ENCODE measurements at places on chromosomes 5 and 9.

GRCh38 chr5:37554938-37555337, 175.8 kb downstream of the WDR70 start:
- no peak for DNase-seq

DNA sequence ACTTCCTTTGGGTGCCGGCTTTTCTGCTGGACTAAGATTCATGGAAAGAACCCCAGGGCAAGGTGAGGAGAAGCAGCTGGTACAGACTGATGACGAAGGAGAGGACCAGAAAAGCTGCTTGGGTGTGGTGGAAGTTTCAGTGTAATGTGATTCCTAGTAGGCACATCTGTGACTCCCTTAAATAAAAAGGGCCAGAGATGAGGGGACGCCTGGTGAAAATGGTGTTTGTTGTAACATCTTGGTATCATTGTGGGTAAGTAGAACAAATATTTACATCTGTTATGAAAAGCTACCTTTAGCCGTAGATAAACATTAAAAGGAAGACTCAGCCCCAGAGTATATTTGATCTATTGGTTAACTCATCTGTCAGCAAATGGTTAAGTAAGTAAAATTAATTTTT, 33.8 kb downstream of the OTULINL start:
- no peak for DNase-seq

DNA sequence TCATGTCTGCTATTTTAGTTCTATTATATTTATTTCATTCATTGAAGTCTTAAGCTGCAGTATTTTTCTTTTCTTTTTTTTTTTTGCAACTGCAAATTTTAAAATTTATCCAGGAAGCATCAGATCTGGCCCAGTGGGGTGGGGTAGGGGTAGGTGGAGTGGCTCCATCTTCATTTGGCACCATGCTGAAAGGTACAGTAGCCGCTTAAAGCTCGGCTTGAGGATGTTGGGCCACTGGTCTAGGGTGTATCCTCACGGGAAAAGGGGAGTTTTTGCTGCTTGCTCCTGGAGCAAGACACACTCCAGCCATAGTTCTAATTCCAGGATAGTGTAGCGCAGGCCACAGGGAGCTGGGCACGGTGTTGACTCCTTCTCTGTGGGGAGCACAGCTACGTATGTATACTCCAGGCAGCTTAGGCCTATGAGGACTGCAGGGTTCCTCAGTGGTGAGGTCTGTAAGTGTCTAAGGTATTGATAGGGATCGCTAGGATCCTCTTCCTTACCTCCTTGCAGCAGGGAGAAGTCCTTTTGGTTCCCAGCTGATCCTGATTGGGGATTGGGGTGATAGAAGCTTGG, 22.7 kb downstream of the RCL1 start:
- no peak for DNase-seq

DNA sequence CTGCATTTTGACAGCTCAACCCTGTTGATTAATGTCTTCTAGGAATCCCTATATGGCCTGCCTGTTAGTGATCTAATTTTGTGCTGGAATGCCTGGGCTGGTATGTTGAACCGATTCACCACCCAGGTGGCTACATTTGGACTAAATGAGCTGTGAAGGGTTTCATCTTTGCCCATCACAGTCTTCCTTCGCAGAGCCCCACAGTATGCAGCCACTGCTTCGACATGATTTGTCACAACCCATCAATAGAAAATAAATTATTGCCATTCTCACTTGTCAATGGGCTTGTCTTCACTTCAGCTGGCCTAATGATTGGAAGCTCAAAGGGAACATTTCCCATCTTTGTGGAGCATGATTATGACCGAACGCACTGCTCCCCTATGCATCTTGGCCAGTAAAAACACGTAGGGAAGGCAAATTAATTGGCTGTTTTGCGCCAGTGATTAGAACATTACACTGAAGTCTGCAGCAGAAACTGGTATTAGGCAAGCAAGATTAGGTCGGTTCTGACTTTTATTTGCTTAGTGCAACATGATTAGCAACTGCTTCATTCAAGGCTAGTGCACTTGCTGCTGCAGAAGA, 408.5 kb downstream of the KIAA0825 start:
- DNase-seq = no peak

GRCh38 chr9:115944166-115944948, 209.2 kb upstream of the PAPPA start:
- DNase-seq = no peak

DNA sequence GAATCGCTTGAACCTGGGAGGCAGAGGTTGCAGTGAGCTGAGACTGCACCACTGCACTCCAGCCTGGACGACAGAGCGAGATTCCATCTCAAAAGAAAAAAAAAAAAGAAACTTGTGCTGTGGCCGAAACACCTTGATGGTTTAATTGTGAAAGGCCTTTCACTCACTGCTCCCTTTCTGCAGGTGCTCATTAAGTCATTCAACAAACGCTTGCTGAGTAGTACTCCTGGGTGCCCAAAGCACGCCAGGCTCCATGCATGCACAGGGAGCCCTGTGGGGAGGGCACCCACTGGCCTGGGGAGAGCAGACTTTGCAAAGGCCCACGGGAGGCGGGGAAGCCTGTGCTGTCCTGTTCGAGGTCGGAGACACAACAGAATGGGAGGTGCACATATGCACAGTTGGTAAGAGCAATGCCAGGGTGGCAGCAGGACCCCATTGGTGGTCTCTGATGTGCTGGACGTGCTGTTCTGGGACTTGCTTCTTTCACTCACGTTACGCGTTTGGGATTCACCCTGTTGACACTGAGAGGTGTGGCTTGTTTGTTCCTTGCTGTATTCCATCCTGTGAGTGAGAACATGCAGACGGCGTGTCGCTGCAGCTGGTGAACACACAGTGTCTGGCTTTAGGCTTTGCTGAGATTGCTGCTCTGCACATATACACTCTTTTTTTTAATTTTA, 3.0 kb upstream of the ENTPD2 start:
- DNase-seq = no peak

- DNase-seq = no peak
Observed at GRCh38 chr5:31453522-31453921, 78.4 kb downstream of the DROSHA start.

- DNase-seq = peak; percentile 53
Observed at GRCh38 chr9:90142580-90142979, 500.0 kb downstream of the DIRAS2 start.

DNA sequence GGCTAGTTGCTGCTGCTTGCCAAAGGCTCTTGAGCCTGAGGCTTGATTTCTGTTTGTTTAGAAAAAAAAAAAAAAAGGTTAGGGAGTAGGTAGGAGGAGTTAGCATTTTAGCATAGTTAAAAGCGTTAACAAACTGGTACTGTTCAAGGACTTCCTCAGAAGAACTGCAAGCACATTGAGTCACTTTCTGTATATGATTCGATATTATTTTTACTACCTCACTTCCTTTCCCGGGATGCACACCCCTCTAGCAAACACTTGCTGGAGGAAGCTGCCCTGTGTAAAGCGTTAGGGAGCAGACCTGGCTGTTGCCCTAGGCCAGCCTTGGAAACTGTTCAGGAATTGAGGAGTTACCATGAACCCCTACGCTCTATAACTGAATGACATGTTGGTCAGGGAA, 15.7 kb upstream of the CEP120 start:
- DNase-seq = no peak

DNA sequence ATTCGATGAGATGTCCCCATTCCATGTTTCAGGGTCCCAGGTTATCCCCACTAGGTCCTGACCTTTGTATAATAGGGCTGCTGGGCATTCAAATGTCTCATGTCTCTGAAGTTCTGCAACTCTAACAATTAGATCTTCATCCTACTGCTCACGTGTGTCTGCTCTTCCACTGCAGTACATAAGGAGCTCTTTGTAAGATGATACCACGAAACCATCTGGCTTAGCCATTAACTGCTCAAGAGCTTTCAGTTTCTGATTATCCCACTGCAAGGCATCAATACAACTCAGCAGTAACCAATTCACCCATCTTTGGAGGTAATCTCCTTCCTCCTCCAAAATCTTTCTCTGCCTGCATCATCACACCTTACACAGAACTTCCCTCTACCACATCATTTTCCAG, 49.9 kb upstream of the PPP2CA start:
- DNase-seq = no peak

DNA sequence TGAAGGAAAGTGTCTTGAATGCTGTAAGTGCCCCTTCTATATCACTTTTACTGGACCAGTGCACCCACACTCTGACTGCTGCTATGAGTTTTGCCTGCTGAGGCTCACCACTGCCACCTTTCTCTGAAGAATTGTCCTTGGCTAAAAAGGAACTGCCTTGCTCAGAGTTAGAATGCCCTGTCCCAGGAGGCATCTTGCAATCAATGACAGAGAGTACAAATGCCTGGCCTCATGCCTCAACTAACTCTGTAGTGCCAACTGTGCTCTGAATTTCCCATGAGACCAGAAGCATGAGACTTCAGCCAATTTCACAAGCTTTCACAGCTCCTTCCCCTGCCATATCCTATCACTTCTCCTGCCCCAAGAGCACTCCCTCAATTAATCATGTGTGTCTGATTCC, 569.7 kb downstream of the ZNF608 start:
- no peak for DNase-seq

DNA sequence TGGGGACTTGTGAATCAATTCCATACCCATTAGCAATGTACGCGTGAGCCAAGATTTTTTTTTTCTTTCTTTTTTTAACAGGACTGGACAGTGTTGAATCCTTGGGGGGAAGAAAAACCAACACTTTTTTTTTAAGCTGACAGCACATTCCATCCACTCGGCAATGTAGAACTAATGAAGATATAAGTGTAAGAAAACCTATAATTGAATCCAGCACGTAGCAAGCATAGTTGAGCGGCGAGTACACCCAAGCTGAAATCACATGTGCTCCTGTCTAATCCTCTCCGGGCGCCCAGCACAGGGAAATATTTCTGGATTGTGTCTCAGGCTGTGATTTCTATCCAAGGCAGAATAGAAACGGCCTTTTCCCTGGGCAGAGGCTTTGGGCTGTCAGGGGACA, 118.2 kb downstream of the BOD1 start:
- no peak for DNase-seq

- no peak for DNase-seq
Observed at GRCh38 chr9:118784033-118784432, 585.2 kb downstream of the BRINP1 start.

GRCh38 chr5:64930672-64931318, 162.1 kb downstream of the CWC27 start:
- no peak for DNase-seq

DNA sequence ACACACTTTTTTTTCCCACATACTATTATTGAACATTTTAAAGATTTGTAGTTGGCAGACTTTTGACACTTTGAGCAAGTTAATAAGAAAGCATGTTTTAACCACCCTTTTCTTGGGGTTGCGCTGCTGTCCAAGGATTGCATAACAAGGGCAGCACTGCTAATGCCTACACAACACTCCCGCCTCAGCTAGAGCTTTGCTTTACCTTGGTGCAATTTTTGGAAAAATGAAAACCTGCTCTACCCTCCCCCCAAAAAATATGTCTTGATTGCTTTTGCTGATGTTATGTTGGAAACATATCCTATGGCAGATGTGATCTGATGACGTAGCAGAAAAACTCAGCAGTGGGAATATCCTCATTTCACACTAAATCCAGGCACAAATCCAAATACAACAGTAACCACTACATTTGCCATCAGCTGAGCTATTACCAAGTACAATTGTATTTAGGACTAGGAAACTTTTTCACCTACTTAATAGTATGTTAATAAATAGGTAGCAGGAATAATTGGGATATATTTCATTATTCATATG, 51.5 kb downstream of the UBE2R2 start:
- DNase-seq = no peak

GRCh38 chr5:132221781-132222648, 5.6 kb downstream of the P4HA2 start:
- DNase-seq = no peak

DNA sequence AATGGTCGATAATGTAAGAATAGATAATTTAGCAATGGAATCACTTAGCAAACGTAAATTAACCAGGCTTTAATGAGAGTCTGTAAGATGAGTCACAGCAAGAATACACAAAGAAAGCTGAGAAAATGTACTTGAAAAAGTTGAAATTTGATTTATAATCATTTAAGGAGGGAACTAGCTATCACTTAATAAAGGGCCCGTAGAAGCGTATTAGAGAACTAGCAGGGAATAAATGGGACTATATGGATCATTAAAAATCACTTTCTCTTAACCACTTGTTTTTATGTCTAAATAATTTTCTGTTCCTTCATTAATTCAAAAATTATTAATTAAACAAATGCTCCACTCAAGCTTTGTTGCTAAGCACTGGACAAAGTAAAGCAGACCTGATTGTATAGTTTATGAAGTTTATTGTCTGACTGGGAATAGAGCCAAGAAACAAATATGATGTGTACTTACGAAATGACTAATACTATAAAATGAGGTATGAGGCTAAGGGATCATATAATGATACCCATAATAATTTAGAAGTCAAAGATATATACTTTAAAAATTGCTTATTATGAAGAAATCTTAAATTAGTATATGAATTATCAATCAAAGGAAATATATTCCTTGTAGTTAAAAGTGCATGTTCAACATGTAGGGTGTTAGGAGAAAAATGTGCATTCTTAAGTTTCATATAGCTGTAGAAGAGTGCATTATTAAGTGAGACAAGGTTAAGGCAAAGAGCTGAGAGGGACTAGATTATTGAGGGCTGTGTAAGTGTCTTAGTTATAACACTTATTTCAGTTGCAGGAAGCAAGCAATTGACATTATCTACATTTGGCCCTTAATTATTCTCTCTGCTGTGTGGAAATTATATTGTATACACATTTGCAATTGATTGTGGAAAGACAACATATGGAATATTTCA, 196.8 kb downstream of the PRDM9 start:
- no peak for DNase-seq

GRCh38 chr5:36878392-36879082, 2.0 kb downstream of the NIPBL start:
- no peak for DNase-seq

GRCh38 chr5:151104795-151105194, 24.0 kb upstream of the TNIP1 start:
- no peak for DNase-seq

DNA sequence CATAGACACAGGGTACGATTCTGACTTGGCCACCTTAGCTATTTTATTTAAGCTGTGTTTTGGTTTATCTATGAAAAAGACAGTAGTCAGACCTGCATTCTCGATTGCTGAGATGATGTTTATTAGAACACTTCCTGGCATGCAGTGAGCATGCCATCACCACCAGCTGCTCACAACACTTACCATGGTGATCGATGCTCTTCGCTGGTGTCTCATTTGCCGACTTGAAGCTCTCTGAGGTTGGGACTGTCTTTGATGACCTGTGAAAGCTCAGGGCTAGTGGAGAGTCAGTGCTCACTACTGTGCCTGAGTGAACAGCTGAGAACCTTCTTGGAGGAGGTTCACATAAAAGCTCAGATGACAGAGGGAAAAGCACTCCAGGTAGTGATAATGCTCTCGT, 4.4 kb upstream of the C9orf153 start:
- DNase-seq = no peak

- DNase-seq = no peak
Observed at GRCh38 chr5:155125551-155126095, 112.1 kb downstream of the KIF4B start.

DNA sequence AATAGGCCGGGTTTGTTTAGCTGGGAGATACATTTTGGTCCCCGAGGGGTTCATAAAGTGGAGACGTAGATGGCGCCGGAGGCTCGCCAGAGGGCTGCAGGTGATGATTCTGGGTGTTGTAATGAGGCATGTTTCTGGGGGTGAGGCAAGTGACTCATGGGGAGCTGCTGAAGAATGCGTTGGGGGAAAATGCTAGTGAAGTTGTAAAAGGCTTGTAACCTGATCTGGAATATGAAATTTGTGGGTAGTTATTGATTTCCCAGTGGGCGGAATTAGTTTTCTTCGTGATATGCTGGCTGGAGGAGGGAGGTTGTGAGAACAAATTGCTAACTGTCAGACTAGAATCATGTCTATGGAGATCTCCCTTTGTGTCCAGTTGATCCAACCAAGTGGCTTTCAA, 158.3 kb downstream of the DOCK2 start:
- DNase-seq = no peak

All from stimulated activated CD8-positive, alpha-beta memory T cell treated with anti-CD3 and anti-CD28 coated beads, Interleukin-12 subunit alpha, Interleukin-12 subunit beta, amount 100 ng/mL, for 1 hour (primary cell).